ENCODE measurements at places on chromosomes 4 and X.

GRCh38 chr4:39840027-39840426, 137.7 kb downstream of the PDS5A start:
- DNase-seq: no peak

GRCh38 chr4:24774452-24774851, 20.9 kb upstream of the SOD3 start:
- DNase-seq: no peak

DNA sequence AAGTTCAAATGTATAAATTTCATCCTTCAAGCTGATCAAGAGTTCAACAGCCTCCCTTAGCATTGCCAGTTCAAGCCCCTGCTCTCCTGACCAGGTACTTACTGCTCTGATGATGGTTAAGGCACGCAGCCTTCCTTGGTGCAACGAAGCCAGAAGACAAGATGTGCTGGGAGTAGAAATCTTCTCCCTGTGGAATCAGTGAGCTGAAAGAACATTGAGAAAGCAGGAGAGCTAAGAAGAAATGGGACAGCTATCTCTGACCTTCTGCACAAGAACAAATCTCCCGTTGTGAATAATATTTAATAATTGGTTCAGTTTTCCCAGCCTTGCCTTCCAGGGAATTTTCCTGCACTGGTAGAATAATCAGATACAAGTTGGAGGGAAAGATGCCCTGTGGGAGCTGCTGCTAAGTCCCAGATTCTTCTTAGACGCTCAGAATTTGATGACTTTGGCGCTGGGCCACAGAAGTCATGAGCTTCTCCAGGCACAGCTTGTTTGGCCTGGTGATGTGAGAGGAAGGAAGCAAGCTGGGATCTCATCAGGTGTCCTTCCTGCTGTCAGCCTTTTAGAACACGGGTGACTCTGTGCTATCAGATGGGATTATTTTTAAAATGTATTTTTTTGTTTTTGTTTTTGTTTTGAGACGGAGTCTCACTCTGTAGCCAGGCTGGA, 77.8 kb downstream of the CD38 start:
- DNase-seq: peak; percentile 2

DNA sequence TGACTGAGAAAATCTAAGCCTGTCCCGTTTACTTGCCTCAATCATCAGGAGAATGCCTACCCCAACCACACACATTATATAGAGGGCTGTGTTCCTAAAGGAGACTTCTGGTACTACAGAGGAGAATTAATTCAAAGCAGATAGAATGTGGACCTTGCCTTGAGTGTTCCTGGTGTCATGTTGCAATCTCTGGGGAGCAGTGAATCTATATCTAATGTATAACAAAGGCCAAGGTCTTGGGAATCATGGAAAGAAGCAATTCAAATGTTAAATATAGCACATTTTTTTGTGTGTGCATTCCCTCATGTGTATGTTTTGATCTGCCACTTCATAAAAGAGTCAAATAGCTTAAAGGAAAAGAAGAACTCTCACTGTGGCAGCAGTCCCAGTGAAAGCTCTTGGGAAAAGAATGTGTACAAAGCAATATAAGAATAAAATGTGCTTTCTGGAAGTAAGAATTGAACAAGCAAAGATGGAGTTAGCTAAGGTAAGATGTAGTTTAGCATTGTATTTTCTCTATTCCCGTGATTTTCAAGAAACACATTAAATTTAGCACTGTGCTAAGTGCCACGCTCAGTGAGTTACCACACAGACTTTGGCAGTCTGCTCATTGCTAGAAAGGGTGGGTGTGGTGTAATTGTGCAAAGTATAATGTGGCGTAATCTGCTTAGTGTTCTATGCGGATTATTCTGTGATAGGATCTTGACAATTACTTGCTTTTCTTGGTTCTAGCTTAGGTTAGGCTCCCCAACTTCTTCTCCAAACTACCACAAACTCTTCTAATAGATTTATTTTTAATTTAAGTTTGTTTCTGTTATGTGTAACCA, 13.7 kb downstream of the ADH6 start:
- DNase-seq: no peak

- no peak for DNase-seq
Observed at GRCh38 chr4:37486166-37486565, 200.0 kb downstream of the RELL1 start.

DNA sequence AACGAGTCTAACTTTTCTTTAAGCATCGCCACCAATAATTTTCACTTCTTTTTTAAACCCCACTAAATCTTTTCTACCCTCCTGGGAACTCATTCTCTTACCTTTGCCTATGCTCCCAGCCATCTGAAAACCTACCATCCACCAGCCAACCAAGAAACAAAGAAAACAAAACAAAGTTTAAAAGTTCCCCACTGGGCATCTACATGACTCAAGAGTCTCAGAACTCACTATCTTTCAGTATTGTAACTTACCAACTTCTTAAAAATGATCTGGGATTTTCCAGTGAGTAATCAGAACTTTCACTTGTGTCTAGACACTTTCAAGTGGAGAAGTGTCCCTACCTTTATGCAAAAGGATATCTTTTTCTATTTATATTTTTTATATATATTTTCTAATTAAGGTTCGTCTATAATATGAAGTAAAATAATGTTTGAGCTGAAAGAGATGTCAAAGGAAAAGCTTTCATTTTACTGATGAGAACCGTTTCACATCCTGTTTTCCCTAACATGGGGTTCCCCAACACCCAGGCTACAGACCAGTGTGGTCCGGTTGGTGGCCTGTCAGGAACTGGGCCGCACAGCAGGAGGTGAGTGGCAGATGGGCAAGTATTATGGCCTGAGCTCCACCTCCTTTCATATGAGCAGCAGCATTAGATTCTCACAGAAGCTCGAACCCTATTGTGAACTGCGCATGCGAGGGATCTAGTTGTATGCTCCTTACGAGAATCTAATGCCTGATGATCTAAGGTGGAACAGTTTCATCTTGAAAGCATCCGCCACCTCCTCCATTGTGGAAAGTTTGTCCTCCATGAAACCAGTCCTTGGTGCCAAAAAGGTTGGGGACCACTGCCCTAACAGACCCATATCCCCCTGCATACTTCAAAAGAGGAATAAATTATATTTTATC, 9.8 kb upstream of the TIGD2 start:
- no peak for DNase-seq
